ENCODE measurements at places on chromosomes 12 and 14.

- no peak for DNase-seq
Measured at GRCh38 chr12:130162267-130162666, at the start of gene FZD10. Gene FZD10, plus strand, starts transcription at chr12:130162464. Its CDS starts 479 bp downstream, at chr12:130162943.

GRCh38 chr14:105505101-105505500 lies 14.1 kb downstream of the TEDC1 start:
- DNase-seq: no peak

- DNase-seq: no peak
Measured at GRCh38 chr14:58643366-58643765, 5.6 kb downstream of the DACT1 start.

DNA sequence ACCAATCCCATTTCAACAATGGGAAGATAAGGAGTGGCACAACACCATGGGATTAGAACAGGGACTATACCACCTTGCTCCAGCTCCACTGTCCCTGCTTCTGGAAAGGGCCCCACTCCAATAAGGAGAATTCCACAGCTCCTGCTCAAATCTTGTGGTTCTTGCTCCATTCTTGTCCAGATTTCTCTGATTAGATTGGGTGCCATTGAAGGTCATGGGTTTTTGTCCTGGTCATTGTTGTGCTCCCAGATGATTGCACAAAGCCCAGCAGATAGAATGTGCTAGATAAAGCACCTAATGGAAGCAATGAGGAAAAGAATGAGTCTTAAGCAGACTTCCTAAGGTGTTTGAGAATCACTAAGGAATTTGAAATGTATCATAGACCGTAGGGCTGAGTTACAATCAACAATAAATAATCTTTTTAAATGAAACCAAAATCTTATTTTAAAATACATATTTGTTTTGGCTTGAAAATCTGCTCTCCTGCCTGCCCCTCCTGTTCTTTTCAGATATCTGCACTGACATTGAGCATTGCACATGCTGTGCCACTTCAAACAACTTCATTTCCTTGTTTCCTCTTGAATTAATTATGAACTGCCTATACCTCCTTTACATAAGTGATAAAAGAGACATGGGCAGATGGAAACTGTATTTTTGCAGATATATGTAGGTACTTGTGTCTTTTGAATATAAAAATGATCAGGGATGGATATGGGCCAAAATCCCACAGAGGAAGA lies 115.9 kb downstream of the FGD4 start:
- DNase-seq: no peak
